Activated naive CD4-positive, alpha-beta T cell (primary cell): ENCODE measurements at places on chromosomes 5 and 9.

DNA sequence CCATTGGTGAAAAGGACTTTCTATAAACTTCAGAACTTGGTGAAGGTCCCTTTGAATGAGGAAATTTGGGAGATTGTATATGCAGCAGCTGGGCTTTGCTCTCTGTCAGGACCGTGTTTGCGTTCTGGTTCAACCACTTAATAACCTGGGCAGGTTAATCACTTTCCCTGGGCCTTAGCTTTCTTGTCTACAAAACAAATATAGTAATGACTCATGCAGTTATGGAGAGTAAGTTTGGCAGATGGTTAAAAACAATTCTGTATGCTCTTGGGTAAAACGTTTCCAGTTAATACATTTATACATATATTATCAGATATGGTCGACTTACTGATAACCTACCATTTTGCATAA lies 197.0 kb downstream of the ARHGEF28 start:
- DNase-seq, result no peak

- DNase-seq, result no peak
Measured at GRCh38 chr5:31213257-31213656, 19.8 kb downstream of the CDH6 start.

- no peak for DNase-seq
Measured at GRCh38 chr9:104970271-104970987, 42.5 kb upstream of the ABCA1 start.

GRCh38 chr5:89929173-89929572 lies 480.4 kb downstream of the CETN3 start:
- DNase-seq, result no peak

DNA sequence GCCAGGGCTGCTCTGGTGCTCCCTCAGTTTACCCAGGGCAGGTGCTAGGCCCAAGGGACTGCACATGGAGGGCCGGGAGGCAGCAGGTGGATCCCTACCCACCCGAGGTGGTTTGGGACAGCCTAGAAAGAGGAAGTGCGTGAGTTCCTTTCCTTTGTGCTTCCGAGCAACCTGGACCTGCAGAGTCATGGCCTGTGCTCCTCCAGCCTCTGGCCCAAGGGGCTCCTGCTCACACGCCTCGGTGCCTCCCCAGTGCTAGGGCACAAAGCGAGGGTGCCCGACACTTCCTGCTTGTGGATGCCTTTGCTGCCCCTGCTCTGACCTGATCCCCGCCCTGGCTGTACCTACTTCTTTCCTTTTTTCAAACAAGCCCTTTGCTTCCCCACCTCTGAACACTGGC lies 79.3 kb downstream of the RXRA start:
- no peak for DNase-seq

DNA sequence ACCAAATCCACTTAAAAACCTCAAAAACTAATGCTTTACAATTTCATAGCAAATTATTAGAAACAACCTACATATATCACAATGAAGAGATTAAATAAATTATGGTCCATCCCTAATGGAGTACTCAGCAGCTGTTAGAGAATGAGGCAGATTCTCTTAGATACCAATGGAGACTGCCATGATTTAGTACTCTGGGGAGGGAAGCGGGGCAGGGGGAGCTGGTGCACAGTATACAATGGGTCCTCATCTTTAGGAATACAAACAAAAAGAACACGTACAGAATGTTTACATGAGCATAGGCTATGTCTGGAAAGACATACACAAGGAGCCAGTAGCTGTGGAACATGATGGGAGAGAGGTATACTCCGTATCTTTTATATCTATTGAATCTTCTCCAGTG lies 2.0 kb downstream of the LIFR start:
- no peak for DNase-seq

DNA sequence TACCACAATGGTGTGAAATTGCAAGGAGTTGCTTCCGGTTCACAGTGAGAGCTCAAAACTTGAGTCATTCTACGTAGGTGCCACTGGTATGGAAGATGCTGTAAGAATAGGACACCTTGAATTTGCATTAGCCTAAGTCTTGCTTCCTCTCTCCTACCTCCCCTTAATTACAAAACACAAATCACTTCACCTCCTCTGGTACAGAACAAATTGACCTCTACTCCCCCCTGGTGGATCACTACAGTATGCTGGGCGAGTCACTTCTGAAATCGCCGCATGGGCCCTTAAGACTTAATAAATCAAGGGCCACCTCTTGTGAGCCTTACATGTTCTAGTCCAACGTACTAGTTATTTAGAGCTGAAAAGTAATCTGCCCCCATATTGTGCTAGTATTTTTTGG lies 145.3 kb upstream of the SMARCA2 start:
- no peak for DNase-seq

DNA sequence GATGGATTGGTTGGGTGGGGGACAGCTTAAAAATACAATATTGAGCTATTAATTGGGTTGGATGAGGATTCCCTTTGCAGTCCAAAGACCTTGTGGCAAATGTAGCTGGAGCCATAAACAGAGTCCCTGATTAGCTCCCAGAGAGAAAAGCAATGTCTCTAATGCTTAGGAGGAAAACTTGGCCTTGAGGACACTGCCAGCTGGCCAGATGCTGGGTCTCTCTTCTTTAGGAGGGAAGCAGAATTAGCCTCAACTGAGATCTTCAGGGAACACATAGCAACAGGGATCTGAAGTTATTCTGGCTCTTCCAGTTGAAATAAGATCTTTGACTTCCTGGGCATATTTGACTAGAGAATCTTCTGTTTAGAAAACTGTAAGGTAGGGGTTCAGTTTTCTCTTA lies 121.7 kb upstream of the WWC1 start:
- no peak for DNase-seq

DNA sequence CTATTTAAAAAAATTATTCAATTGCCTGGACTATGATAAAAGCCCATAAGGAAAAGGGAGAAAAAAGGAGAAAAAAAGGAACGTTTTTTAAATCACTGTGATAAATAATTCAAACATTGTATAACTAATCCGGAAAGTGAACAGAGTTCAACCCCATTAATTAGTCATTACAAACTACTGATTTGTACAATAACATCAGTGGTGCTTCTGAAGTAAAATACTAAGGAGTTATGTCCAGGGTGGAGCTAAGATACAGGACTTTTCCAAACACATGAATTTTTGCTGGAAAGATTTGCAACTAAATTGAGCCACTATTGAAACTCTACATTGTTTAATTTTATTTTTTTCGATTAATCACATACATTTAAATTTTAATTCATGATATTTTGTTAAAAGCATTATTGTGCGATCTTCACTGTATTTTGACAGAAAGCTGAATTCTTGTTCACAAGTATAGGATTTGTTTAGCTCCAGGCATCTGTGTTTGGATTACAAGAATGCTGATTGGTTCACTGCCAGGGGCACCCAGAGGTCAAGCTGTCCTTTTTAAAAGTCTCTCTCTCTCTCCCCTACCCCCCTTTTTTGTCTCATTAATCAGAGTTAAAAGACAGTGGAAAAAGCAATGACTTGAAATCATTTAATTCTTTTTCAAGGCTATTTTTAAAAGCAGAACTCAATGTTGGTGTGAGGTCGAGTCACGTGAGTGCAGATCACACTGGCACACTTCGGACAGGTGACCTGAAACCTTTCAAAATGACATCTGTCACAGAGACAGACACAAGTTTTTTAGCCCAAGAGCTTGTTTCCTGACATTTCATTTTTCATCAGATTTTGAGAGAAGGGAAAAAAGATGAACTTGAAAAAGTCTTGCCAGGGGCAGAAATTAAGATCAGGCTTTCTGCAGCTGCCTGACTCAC lies 387.3 kb downstream of the NR2F1-AS1 start:
- no peak for DNase-seq

DNA sequence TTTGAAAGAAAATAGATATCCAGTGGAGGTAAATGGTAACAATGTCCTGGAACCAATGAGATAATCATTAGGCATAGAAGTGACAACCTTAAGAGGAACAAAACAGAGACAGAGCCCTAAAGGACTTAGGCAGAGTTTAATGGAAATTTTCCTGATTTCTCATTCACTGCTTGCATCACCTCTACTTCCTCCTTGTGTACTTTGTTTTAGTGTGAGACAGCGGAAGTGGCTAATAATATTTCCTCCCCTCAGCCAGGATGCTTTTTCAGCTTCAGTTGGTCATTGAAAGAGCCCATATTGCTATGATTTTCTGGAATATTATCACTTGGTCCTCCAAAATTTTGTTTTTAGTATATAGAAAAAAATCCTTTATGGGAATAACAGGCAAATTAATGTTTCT lies 153.4 kb upstream of the MPDZ start:
- no peak for DNase-seq

GRCh38 chr5:89988998-89989655 lies 420.4 kb downstream of the CETN3 start:
- DNase-seq, result no peak

DNA sequence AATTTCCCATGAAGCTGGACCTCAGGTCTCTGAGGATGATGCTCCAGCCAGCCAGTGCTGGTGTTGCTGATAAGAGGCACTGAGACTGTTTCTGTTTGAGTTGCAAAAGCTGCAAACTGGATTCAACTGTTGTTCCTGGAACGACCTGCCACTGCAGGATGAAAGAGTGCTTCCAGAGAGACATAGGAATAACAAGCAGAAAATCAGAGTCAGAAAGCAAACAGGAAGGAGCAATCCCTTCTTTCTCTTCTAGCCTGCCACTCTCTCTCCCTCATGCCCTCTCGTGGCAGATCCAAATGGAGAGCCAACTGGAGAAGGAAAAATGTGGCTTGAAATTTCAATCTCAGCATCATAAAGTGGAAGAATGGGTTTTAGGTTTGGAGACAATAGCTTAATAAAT lies 110.4 kb downstream of the STARD4 start:
- no peak for DNase-seq

- DNase-seq, result no peak
Measured at GRCh38 chr9:130124085-130124860, 47.9 kb upstream of the NCS1 start.

GRCh38 chr5:172902497-172903472 lies 56.4 kb upstream of the RPL26L1 start:
- no peak for DNase-seq

DNA sequence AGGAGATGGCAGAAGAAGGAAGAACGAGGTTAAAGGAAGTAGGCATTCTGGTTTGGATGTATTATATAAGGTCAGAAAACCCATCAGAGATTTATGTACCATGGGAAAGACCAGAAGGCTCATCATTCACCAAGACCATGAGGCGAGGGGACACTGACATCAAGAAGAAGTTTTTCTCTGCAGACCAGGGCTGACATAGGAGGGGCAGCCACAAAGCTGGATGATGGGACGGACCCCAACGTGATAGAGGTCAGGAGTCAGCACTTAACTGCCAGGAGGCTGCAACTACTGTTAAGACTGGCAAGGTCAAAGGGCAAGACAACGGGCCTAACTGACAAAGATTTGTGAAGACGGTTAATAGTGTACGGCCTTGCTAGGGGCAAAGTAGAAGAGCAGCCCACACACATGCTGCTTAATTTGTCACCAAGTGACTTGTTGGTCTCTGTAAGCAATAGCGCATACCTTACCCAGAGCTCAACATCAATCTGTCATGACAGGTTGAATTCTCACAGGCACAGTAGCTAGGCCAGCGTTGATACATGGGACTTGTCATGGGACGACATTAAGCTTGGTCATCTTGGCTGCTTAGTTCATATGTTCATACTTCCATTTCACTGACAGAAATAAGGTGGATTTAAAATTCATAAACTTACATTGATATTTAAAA lies 579.7 kb upstream of the CDH10 start:
- no peak for DNase-seq

GRCh38 chr5:138466900-138467710 lies 1.8 kb downstream of the EGR1 start:
- DNase-seq, result no peak

DNA sequence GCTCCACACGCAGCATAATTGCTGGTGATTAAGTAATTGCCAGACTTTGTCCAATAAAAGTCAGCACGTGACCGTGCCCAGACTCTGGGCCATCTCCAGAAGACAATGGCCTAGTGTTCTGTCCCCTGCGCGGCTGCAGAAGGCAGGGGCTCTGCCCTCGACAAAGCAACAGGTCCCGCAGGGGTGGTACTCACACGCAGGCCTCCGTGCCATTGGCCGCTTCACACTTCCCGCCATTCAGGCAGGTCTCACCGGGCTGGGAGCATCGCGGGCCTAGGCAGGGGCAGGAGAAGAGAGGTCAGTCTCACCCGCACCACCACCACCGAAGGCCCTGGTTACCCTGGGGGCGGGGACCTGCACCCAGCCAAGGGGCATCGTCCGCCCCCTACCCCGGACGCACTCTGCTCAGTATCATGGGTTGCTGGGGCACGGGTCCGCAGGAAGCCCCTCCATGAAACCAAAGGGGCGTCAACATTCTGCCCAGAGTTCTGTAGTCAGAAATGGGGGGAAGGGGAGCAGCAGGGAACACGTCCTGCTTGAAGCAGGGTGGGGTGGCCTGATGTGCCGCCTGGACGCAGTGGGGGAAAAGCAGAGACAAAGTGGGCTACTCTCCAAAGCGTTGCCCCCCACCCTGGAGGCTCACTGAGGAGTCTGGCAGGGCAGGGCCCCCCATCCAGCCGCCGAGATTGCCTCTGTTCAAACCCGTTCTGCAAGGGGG lies 1.9 kb downstream of the NOTCH1 start:
- no peak for DNase-seq

GRCh38 chr5:160887780-160888179 lies 35.8 kb upstream of the ATP10B start:
- no peak for DNase-seq

GRCh38 chr5:180007582-180007981 lies 64.0 kb downstream of the RNF130 start:
- no peak for DNase-seq

- no peak for DNase-seq
Measured at GRCh38 chr9:111158363-111158762, 120.1 kb upstream of the LPAR1 start.

DNA sequence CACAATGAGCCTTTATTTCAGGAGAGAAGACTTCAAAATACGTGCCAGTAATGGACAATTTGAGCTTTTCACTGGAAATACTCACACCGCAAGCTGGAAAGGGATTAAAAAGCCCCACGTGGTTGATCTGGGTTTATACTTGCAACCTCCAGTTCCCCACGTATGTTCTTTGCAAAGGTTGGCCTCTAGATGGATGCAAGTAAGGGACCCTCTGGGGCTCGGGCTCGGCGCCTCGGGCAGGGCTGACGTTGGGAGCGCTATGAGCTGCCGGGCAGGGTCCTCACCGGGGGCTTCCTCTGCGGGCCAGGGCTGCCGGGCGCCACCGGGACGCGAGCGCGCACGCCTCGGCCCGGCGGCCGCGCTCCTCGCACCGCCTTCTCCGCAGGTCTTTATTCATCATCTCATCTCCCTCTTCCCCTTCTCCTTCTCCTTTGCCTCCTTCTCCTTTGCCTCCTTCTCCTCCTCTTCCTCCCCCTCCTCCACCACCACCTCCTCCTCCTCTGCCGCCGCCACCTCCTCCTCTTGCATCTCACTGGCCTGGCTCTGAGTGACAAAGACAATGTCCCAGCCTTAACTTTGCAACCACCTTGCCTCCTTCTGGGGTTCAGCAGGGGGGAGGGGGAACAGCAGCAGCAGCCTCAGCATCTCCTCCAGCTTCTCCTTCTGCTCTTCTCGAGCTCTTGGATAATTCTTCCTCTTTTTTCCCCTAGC lies 701 bp upstream of the ZNF462 start:
- no peak for DNase-seq

DNA sequence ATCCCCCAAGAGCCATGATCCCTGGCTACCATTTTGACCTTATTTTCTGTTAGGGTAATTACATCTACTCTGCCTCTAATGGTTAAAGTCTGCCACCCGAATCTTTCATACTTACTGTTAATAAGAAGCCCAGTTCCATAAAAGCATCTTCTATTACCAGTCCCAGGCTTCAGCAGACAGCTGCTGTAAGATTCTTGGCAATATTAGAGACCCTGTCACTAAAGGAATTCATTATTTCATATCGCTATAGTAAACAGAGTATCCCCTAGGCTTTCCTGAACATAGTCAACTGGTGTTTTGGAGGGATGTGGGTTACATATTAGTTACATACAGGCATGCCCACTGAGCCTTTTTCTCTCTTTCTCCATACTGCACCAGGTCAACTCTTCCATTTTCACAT lies 608.7 kb upstream of the SEMA6A start:
- DNase-seq, result no peak
